ENCODE measurements at places on chromosomes 12 and 14. TPM values are rescaled to one million over a fixed set of nuclear protein-coding genes. Genes with fewer than 3 reads are reported as not detected.

GRCh38 chr12:19706936-19707335 lies 267.6 kb downstream of the AEBP2 start:
- no peak overlapping the region for H3K27ac ChIP-seq
- H3K27me3 ChIP-seq: no peaks in the 10 kb centered on the region
- DNase-seq: no peak

- H3K4me1 ChIP-seq: peaks cover 11% of the 10 kb centered on the region
- H3K27me3 ChIP-seq: peaks cover 2% of the 10 kb centered on the region
- no peak for DNase-seq
- no peak overlapping the region for H3K4me3 ChIP-seq
- no peak overlapping the region for H3K27ac ChIP-seq
- H3K36me3 ChIP-seq: no peaks in the 10 kb centered on the region
These were observed 231.5 kb downstream of the SLC15A4 start for GRCh38 chr12:128592220-128592744.

DNA sequence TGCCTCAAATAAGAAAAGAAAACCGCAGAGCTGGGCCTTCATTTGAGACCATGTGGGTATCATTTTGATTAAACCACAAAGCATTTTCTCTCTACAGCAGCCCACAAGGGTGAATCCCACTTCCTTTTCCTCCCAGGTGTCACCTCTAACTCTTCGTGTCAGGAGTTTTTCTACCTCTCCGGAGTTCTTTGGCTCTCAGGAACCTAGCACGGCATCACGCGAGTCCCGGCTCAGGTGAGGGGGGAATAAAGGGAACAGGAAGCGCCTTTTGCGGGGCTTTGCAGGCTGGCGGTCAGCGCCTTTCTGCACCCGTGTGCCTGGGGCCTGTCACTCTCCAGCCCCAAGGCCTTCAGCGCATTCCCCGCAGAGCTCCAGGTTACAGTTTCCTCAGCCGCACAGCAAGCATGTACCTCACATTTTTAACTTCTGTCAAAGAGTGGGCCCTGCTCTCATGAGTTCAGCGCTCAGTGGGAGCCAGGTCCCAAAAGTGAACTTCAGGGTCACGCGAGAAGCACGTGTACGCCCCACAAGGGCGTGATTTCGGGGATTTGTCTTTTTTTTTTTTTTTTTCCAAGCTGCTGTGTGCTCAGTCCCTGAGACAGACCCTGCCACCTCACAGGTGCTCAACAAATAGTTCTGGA lies 740 bp upstream of the PRPF40B start:
- no peak for DNase-seq
- no peaks in the 10 kb centered on the region for H3K36me3 ChIP-seq
- H3K27me3 ChIP-seq: no peaks in the 10 kb centered on the region
- peaks cover 3% of the 10 kb centered on the region for H3K4me1 ChIP-seq
- H3K4me3 ChIP-seq: peak overlapping the region; percentile 66

DNA sequence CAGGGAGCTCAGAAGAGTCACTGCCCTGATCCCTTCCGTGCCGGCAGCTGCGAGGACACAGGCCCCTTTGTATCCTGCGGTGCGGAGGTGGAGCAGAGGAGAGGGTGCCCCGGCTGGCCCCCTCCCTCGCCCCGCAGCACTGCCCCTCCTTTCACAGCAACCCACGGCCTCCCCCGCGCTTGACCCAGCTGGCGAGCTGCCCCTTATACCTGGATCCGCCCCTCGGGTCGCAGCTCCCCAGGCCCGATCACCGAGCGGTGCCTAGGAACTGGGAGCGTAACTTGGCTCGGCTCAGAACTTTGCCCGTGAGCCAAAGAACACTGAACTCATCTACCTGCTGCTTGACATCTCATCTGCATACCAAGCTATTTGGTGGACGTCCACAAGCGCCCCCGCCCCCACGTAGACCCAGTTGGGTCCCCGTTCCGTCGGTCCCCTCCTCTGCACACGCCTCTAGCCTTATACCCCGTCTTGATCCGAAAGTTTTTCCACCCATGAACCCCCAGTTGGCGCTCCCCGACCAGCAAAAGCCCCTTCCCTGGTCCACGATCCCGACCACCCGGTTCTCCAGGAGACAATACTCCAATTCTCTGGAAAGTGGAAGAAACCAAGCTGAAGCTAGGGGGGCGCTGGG lies 697 bp upstream of the DNAJC14 start:
- H3K27me3 ChIP-seq: no peaks in the 10 kb centered on the region
- peaks cover 1% of the 10 kb centered on the region for H3K4me1 ChIP-seq
- H3K27ac ChIP-seq: peak overlapping the region; percentile 92
- H3K36me3 ChIP-seq: no peaks in the 10 kb centered on the region
- no peak for DNase-seq
- peak overlapping the region; percentile 92 for H3K4me3 ChIP-seq

DNA sequence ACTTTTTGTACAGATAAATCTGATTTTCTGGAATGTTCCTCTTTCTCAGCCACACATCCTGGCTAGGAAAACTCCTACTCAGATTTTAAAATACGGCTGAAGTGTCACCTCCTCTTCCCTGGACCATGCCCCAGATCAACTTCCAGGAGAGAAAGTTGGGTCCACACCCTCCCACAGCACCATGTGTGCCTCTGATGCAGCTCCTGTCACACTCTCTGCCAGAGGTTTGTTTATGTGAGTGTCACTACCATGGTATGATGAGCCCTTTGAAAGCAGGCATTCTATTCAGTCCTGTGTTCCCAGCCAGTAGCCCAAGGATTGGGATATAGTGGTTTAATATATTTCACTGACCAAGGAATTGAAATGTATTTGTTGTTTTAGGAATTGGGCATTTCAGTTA lies 287.2 kb upstream of the ATP2B1 start:
- no peaks in the 10 kb centered on the region for H3K36me3 ChIP-seq
- H3K27ac ChIP-seq: no peak overlapping the region
- H3K27me3 ChIP-seq: no peaks in the 10 kb centered on the region

DNA sequence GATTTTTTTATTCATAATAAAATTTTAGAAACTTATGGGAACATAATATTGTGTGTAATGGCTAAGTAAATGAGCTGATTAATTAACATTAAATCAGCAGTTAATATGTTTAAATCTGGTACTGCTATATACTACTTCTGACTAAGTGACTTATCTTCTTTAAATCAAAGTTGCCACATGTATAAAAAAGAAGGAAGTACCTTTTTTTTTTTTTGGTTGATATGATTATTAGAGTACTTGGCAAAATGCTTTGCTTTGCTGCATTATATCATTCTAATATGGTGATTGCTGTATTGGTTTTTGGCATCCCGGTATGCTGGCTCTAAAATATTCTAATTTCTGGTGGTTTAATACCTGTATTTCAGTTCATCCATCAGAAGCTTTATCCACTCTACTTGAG lies 319.1 kb upstream of the RGS6 start:
- no peak overlapping the region for H3K4me3 ChIP-seq
- H3K27ac ChIP-seq: no peak overlapping the region
- H3K36me3 ChIP-seq: no peaks in the 10 kb centered on the region
- DNase-seq: no peak

DNA sequence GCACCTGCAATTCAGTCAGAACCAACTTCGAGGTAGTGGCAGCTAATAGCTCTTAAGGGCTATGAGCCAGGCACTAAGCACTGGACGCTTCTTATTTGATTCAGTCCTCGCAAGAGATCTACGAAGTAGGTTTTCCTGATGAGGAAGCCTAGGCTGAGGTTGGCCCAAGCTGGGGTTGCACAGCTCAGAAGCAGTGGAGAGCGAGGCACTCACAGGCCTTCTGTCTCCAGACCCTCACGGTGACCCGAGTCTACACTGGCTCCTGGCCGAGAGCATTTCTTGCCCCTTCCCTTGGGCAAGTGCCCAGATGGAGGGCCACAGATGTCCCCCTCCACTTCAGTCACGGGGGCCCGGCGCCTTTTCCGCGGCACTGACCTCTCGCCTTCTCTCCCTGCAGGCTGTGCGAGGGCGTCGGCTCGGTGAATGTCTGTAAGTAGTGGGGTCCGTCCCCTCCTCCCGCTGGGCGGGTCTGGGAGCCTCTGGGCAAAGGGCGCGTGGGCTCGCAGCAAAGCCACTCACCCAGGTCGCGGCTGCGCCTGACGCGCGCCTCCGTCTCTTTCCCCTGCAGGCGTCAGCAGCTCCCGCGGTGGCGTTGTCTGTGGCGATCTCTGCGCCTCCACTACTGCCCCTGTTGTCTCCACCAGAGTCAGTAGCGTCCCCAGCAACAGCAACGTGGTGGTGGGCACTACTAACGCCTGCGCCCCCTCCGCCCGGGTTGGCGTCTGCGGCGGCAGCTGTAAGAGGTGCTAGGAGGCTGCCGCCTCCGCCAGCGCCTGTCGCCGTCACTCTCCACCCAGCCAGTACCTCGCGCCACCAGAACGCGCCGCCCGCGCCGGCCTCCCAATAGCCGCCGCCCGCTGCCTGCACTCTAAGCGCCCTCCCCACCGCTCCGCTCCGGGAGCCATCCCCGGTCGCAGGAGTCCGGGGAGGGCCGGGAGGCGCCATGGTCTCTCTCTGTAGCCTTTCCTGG lies 13.1 kb downstream of the KRT83 start:
- H3K4me1 ChIP-seq: peaks cover 4% of the 10 kb centered on the region
- peaks cover 38% of the 10 kb centered on the region for H3K27me3 ChIP-seq
- H3K36me3 ChIP-seq: no peaks in the 10 kb centered on the region

DNA sequence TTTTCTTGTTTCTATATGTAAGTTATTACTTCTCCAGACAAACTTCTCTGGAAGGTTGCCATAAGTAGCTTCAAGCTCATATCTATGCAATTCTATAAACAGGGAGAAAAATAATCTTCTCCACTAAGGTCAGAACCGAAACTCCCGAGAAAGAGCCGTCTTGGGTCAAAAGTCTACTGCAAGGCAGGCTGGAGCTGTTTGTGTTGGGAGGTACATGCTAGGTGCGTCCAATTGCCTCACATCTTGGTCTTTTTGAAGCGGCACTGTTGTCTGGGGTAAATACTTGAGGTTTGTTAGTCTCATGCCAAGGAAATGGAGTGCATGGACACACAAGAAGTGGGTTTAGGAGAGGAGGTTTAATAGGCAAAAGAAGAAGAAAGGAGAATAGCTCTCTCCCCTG lies 674.7 kb upstream of the TMEM132C start:
- no peaks in the 10 kb centered on the region for H3K27me3 ChIP-seq
- no peak overlapping the region for H3K4me3 ChIP-seq
- no peaks in the 10 kb centered on the region for H3K36me3 ChIP-seq
- no peak for DNase-seq

DNA sequence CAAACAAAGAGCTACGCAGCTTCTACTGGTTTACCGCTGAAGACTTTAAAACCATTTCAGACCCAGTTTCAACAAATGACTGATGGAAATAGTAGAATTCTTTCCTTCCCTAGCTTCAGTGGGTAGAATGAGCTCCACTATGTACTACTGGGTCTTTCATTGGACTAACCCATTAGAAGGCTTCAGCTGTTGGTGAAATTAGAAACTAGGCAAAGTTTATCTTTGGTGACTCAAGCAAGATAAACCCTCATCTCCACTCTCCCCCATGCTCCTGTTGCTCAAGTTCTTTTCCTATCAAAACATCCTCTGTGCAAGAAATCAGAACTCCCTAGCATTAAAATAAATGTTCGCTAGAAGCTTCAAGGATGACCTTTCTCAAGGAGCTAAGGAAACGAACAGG lies 159.2 kb downstream of the PAWR start:
- H3K27ac ChIP-seq: no peak overlapping the region
- DNase-seq: no peak
- H3K4me3 ChIP-seq: no peak overlapping the region
- no peaks in the 10 kb centered on the region for H3K4me1 ChIP-seq
- no peaks in the 10 kb centered on the region for H3K27me3 ChIP-seq
- H3K36me3 ChIP-seq: no peaks in the 10 kb centered on the region

Gene DUSP16
- 55.9 TPM for total RNA-seq

Gene NYNRIN
- 18.3 TPM for total RNA-seq

Gene TSPAN19
- not detected for total RNA-seq

Gene YLPM1
- total RNA-seq: 69.0 TPM

Gene EPYC
- not detected for total RNA-seq
